ENCODE measurements at places on chromosomes 1 and 21. TPM values are rescaled to one million over a fixed set of nuclear protein-coding genes. Genes with fewer than 3 reads are reported as not detected.
A peak's percentile ranks its signal among the peaks of the same experiment; 100 is the strongest.

GRCh38 chr1:59143811-59144210 is 153.1 kb upstream of the FGGY start:
- DNase-seq = no peak
- H3K36me3 ChIP-seq = no peaks in the 10 kb centered on the region
- H3K4me1 ChIP-seq = peaks cover 39% of the 10 kb centered on the region
- H3K27me3 ChIP-seq = no peaks in the 10 kb centered on the region
- peak overlapping the region; percentile 69 for H3K27ac ChIP-seq
- no peak overlapping the region for H3K4me3 ChIP-seq

Gene SELP
- total RNA-seq = 1.4 TPM

Gene ZFP69
- total RNA-seq = 0.54 TPM

DNA sequence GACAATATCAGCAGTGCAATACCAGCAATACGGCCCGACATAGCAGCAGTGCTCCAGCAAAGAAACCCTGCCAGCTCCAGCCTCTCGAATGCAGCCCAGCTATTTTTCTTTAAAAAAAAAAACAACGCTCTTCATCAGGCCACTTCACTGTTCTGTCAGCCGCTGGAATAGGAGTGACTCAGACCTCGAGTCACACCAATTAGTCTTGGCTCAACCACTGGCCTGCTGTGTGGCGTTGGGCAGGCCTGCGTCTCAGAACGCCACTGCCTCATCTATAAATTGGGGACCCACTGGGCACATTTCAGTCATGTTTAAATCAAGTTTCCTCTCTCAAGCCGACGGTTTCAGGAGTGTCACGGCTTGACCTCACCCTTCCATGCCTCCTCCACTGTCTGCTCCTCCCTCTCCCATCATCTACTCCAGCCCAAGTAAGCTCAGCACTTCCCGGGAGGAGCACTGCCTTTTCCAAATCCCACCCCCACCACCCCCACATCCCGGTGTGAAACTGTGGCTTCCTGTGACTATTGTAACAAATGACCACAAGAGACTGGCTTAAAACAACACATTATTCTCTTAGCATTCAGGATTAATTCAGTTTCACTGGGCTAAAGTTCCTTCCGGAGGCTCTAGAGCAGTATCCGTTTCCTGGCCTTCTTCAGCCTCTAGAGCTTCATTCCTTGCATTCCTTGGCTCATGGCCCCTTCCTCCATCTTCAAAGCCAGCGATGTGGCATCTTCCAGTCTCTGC is 71.9 kb upstream of the EFHD2 start:
- no peak overlapping the region for H3K27ac ChIP-seq
- H3K36me3 ChIP-seq = no peaks in the 10 kb centered on the region
- no peak overlapping the region for H3K4me3 ChIP-seq
- no peaks in the 10 kb centered on the region for H3K4me1 ChIP-seq
- no peak for DNase-seq

DNA sequence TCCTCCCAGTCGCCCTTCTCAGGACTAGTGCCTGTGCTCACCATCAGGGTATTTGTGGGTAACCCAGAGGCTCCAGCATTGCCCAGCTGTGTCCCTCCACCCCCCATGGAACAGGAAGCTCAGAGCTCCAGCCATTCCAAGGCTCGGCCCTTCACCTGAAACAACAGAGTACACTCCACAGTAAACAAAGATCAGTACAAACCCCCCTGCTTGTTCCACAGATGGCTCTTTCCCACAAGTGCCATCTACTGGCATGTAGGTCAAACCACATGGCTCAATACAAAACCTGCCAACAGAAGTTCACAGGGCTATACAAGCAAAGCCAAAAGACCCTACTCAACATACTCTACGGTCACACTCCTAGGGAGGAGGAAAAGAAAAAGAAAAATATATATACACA is 258.7 kb downstream of the AGBL4 start:
- no peaks in the 10 kb centered on the region for H3K4me1 ChIP-seq
- H3K36me3 ChIP-seq = no peaks in the 10 kb centered on the region
- DNase-seq = no peak
- H3K27me3 ChIP-seq = no peaks in the 10 kb centered on the region
- H3K27ac ChIP-seq = no peak overlapping the region

- peaks cover 23% of the 10 kb centered on the region for H3K27me3 ChIP-seq
- H3K27ac ChIP-seq = no peak overlapping the region
- H3K4me1 ChIP-seq = no peaks in the 10 kb centered on the region
- no peak overlapping the region for H3K4me3 ChIP-seq
- no peak for DNase-seq
Observed at GRCh38 chr1:224873434-224874369, 55.8 kb upstream of the DNAH14 start.

DNA sequence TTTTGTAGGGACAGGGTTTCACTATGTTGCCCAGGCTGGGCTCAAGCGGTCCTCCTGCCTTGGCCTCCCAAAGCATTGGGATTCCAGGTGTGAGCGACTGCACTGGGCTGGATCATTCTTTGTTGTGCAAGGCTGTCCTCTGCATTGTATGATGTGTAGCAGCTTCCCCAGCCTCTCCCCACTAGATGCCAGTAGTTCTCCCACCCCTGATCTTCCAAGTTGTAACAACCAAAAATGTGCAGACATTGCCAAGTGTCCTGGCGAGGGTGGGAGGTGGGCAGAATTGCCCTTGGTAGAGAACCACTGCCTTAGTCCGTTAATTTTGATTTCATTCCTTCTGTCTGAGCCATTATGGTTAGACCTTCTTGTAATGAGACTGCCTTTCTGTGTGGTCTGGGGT is 7.2 kb downstream of the GALNT2 start:
- H3K36me3 ChIP-seq = no peaks in the 10 kb centered on the region
- H3K4me3 ChIP-seq = peak overlapping the region; percentile 43
- H3K27me3 ChIP-seq = no peaks in the 10 kb centered on the region
- no peak for DNase-seq
- peaks cover 75% of the 10 kb centered on the region for H3K4me1 ChIP-seq

DNA sequence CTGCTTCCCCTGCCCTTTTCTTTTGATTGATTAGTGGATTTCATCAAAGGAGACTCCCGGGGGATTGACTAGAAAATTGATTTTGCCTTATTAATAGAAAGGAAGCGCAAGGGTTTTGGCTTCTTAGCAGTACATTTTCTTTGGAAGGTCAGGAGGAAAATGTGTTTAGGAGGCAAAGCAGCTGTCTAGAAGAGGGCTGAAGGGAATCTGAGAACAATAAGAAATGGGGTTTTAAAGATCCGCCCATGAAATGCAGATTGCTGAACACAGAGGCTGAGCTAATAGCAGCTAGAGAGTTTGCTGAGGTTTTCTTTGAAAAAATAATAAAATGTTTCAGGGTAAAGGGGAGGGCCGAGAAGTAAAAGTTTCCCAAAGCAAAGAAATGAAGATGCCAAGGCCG is 4.9 kb downstream of the SERTAD4 start:
- no peak overlapping the region for H3K27ac ChIP-seq
- H3K4me3 ChIP-seq = no peak overlapping the region
- H3K27me3 ChIP-seq = peaks cover 45% of the 10 kb centered on the region
- DNase-seq = no peak
- peaks cover 15% of the 10 kb centered on the region for H3K4me1 ChIP-seq

DNA sequence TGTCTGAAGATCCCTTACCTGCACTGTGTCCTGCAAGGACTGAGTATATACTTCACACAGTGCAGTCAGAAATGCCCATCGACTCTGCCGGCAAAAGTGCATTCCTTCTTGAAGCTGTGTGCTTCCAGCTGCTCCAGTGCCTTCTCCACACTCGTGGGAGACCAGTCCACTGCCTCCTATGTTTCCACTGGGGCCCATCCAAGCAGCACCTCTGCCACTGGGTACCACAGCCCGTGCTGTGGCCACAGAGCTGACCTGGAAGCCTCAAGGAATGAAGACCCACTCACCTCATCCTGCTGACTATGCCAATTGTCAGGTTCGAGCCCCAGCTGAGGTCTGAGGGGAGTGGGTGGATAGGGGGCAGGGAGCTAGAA is 108.1 kb downstream of the GDAP2 start:
- H3K4me3 ChIP-seq = no peak overlapping the region
- no peaks in the 10 kb centered on the region for H3K27me3 ChIP-seq
- no peaks in the 10 kb centered on the region for H3K36me3 ChIP-seq
- peaks cover 14% of the 10 kb centered on the region for H3K4me1 ChIP-seq
- peak overlapping the region; percentile 78 for H3K27ac ChIP-seq

Gene HAPLN2
- total RNA-seq = 0.86 TPM

- H3K4me1 ChIP-seq = peaks cover 96% of the 10 kb centered on the region
- peaks cover 10% of the 10 kb centered on the region for H3K36me3 ChIP-seq
Observed at GRCh38 chr1:44640200-44640853, 34.0 kb downstream of the TMEM53 start.

Gene NOS1AP
- total RNA-seq = 0.38 TPM

GRCh38 chr1:248820041-248820585 is 5.6 kb downstream of the SH3BP5L start:
- H3K36me3 ChIP-seq = no peaks in the 10 kb centered on the region
- no peak overlapping the region for H3K4me3 ChIP-seq

DNA sequence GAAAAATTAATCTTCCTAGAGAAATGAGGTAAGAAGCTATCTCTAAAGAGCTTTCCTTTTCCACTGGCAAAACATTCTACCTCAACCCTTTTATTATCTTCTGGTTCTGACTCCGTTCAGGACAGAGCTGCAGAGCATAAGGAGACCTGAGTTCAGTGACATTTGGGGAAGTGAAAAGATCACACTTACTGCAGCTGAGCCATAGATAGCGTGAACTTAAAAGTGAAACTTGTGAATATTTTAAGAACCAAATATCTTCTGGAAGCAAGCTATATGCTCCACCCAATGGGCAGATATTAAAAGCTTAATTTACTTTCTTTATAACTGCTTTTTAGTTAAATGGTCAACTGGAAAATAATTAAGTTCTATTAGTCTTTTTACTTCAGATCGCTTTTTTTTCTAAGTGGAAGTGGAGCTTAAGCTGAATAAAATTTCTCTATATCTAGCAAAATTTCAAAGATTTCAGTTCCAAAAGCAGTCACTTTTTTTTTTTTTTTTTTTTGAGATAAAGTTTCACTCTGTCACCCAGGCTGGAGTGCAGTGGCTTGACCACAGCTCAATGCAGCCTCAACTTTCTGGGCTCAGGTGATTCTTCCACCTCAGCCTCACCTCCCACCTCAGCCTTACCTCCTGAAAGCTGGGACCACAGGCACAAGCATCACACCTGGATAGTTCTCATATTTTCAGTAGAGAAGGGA is 11.9 kb downstream of the PTPN22 start:
- H3K36me3 ChIP-seq = no peaks in the 10 kb centered on the region
- H3K27me3 ChIP-seq = no peaks in the 10 kb centered on the region
- no peak overlapping the region for H3K27ac ChIP-seq
- H3K4me1 ChIP-seq = no peaks in the 10 kb centered on the region
- DNase-seq = no peak

DNA sequence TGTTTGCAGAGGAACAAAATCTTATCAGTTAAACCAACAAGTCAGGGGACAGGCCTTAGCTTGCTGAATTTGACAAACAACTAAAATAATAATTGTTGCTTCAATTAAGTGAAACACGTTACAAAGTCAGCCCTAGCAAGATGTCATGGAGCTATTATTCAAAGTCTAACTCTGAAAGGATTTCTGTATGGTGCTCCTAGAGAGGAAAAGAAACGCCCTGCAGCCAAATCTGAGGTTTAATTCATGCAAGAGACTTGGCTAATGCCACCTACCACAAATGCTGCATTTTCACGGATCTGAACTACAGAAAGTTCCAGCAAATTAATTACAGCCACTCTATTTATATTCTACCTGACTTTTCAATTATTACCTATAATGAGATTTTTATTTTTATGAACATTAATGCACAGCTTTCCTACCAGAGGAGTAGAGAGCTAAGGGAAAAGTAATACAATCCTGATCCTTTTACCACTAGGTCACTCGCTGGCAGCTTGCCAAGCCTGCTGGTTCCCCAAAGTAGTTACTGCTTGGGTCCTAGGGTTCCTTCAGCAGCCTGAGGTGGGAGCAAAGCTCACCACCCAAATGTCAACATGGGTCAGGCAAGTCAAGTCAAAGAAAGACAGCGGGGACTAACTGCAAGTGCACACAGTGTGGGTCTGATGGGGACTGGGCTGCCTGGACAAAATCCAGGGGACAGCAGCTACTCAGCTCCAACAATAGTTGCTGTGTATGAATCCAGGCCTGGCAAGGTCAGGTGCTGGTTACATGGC is 8.5 kb downstream of the COLGALT2 start:
- no peaks in the 10 kb centered on the region for H3K27me3 ChIP-seq
- H3K4me1 ChIP-seq = peaks cover 26% of the 10 kb centered on the region
- no peaks in the 10 kb centered on the region for H3K36me3 ChIP-seq
- no peak overlapping the region for H3K4me3 ChIP-seq

GRCh38 chr1:92567211-92567868 is 80.6 kb upstream of the GFI1 start:
- no peaks in the 10 kb centered on the region for H3K36me3 ChIP-seq
- no peak overlapping the region for H3K4me3 ChIP-seq
- no peaks in the 10 kb centered on the region for H3K4me1 ChIP-seq

DNA sequence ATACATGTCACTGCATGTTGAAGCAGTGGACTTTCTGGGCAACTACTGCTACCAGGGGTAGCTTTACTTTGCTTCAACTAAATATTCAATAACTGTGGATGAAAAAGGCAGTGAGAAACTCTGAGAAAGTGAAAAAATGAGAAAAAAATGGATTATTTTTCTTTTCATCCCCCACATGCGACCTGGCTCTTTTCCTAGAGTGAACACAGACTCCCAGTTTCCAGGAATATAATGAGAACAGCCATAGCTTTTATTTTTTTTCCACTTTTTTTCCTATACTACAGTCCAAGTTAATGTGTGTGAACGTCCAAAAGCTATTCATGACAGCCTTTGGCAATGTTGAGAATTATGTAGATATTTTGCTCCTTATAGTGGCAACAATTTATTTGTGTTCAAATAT is 230.4 kb downstream of the DNM3 start:
- no peak overlapping the region for H3K4me3 ChIP-seq
- H3K27ac ChIP-seq = no peak overlapping the region
- no peaks in the 10 kb centered on the region for H3K4me1 ChIP-seq
- no peaks in the 10 kb centered on the region for H3K27me3 ChIP-seq
- no peaks in the 10 kb centered on the region for H3K36me3 ChIP-seq

DNA sequence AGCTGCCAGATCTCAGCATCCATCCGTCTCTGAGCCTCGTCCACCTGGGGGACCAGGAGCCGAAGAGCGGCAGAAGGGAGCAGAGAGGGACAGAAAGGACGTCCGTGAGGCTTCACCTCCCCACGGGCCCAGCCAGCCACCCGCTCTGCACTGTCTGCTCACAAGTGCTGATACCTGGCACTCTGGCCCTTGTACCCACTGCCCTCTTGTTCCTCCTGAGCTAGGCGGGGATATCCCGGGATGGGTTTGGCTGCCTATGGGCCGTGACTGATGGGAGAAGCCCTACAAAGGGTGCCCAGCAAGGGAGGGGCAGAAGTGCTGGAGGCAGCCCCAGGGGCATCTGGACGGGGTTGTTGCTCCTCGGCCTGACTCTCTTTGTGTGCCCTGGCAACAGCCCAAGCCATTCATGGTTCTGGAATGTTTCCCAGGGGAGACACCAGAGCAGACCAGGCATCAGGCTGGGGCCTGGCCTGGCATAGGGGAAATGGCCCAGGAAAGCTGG is 57.6 kb downstream of the LDLRAD2 start:
- peaks cover 77% of the 10 kb centered on the region for H3K36me3 ChIP-seq
- H3K27me3 ChIP-seq = no peaks in the 10 kb centered on the region
- no peak overlapping the region for H3K4me3 ChIP-seq
- peak overlapping the region; percentile 27 for H3K27ac ChIP-seq

All from psoas muscle (tissue), 8 donors.